Thymus (tissue), 14 donors: ENCODE measurements at places on chromosomes 7 and 10. TPM values are rescaled to one million over a fixed set of nuclear protein-coding genes. Genes with fewer than 3 reads are reported as not detected.

Gene FAM24B
- 3.8 TPM for total RNA-seq

Gene GARIN1A
- 0.19 TPM for total RNA-seq

Gene PPP1R17
- total RNA-seq: 0.14 TPM

Gene CDCA7L
- 73.8 TPM for total RNA-seq

Gene IL15RA
- total RNA-seq: 5.5 TPM

Gene FEZF1
- total RNA-seq: under 0.01 TPM

Gene TMEM176A
- 11.0 TPM for total RNA-seq

Gene AGFG2
- 7.4 TPM for total RNA-seq

Gene SLC16A12
- 0.24 TPM for total RNA-seq

Gene SOSTDC1
- 2.0 TPM for total RNA-seq

Gene CHST3
- total RNA-seq: 5.9 TPM

Gene VDAC2
- total RNA-seq: 78.3 TPM

Gene CYP26C1
- total RNA-seq: 0.28 TPM

Gene LCOR
- 10.3 TPM for total RNA-seq

Gene TAS2R41
- total RNA-seq: 0.24 TPM

Gene ITGA8
- total RNA-seq: 1.3 TPM

Gene CPA2
- 0.14 TPM for total RNA-seq

Gene ZMIZ1
- total RNA-seq: 7.4 TPM
